ENCODE measurements at places on chromosomes 16 and 17.

GRCh38 chr16:87706278-87707000 is 59.3 kb downstream of the KLHDC4 start:
- peak; percentile 68 for DNase-seq

- DNase-seq = no peak
Measured at GRCh38 chr16:82300374-82300951, 130.4 kb upstream of the MPHOSPH6 start.

DNA sequence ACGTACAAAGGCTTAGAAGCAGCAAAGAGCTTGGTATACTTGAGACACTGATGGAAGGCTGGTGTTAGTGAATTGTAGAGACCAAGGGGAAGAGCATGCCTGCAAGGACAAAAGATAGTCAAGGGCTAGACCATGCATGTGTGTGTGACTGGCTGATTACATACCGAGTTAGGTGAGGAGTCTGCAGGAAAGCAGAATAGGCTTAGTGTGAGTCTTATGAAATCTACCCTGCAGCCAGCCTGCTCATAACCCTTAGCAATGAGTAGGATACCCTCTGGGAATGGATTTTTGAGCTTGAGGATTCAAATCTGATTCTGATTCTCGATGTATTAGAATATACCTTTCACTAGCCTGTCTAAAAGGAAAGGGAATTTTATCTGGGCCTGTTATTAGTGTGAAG is 77.0 kb downstream of the TANGO6 start:
- DNase-seq = no peak

- DNase-seq = peak; percentile 10
Measured at GRCh38 chr17:78058001-78058400, 70.6 kb downstream of the TMC6 start.

GRCh38 chr16:71311553-71312158 is 22.5 kb upstream of the CMTR2 start:
- peak; percentile 17 for DNase-seq

- no peak for DNase-seq
Measured at GRCh38 chr16:839643-840408, 39.3 kb upstream of the GNG13 start.

DNA sequence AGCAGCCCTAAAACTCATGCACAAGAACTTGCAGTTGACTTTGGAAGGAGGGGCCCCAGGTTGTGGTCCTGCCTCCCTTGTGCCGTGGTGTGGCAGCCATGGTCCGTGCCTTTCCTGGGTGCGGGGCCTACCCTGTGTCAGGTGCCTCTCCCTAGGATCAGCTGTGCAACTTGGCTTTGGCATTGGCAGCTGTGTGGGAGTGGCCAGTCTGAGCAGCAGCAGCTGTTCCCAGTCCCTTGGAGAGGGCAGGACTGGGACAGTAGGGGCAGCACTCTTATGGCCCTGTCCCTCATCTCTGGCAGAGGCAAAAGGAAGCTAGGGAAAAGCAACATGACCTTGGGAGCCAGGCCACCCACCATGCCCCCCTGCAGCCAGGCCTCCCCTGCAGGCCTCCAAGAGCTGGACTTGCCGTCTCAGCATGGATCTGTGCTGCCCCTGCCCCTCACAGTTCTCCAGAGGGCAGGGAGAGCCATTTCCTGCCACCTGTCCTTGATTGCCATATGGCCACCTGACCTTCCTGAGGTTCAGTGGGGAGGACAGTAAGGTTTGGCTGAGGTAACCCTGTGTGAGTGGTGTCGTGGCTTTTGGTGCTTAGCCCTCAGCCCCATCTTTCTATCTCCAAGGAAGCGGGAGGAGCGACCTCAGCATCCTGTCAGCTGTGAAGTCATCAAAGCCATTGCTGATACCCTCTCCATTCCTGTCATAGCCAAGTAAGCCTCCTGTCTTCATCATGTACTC is 15.5 kb upstream of the NFATC3 start:
- DNase-seq = no peak

DNA sequence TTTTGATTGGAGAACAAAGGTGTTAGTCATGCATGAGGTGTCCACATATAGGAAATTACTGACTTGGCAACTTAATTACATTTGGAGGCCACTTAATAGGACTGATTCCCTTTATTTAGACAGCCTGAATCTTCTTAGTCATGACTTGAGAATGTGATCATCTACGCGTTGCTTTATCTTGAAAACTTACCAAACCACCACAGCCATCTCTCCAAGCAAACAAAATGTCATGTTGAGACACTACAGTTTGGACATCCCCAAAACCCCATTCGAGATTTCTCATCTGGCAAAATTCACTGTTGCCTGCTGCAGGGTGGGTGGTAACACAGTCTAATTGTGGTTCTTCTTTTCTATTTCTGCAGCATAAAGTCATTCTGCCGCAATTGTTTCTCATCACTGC is 176.5 kb upstream of the CDH5 start:
- DNase-seq = no peak

DNA sequence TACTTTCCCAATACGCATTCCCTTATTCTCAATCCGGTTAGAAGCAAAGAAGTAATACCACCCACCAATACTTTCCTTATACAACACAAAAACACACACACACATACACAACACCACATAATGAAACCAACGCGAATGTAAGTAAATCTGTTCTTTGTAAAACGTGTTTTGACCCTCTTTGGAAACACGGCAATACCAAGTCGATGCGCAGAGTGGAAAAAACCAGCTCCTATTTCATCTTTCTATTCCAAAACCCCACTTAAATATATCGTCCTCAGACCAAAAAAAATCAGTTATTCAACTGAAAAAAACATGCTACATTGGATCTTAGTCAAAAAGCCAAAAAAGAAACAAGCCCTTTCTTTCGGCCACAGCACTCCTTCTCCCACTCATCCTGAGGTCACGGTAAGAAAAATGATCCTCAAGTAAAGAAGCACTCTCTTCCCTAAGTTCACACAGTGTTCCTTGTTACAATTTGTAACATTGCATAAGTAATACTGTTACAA is 31.0 kb upstream of the ARL4D start:
- DNase-seq = peak; percentile 90

GRCh38 chr17:49494399-49494985 is 601 bp upstream of the NGFR start:
- no peak for DNase-seq

DNA sequence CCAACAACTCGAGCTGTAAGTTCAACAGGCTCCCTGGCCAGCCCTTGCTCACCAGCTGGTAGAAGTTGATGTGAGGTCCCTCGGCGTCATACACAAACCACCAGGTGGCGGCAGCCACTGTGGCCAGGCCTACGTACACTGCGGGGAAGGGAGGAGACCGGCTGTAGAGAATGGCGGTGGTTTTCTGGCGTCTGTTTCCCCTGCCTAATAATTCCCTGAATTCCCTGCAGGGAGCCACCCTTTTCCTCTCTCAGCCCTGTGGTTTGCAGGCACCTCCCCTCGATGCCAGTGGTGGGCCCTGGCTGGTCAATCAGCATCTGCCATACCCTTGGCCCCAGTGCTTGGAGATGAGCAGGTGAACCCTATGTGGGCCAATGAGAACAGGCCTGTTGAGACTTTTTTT is 18.9 kb upstream of the P2RX1 start:
- peak; percentile 52 for DNase-seq

- no peak for DNase-seq
Measured at GRCh38 chr17:55768936-55769624, 18.2 kb downstream of the PCTP start.

GRCh38 chr16:72092832-72093447 is 480 bp downstream of the TXNL4B start:
- DNase-seq = no peak

- no peak for DNase-seq
Measured at GRCh38 chr17:79945591-79946255, 89.9 kb downstream of the TBC1D16 start.

- DNase-seq = no peak
Measured at GRCh38 chr17:19418251-19418992, 7.4 kb downstream of the RNF112 start.

DNA sequence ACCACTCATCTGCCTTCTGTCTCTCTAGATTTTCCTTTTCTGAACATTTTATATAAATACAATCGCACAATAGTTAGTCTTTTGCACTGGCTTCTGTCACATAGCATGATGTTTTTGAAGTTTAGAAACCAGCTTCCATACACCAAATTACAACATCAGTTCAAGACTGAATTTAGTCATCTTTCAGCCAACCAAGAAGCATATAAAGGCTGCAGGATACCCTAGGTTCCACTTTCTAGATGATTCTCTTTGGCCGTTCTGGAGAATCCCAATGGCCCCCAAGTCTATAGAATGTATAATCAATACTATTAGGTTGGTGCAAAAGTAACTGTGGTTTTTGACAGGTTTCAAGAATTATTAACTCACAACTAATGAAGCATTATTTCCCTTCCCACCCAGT is 19.4 kb downstream of the SCPEP1 start:
- no peak for DNase-seq

DNA sequence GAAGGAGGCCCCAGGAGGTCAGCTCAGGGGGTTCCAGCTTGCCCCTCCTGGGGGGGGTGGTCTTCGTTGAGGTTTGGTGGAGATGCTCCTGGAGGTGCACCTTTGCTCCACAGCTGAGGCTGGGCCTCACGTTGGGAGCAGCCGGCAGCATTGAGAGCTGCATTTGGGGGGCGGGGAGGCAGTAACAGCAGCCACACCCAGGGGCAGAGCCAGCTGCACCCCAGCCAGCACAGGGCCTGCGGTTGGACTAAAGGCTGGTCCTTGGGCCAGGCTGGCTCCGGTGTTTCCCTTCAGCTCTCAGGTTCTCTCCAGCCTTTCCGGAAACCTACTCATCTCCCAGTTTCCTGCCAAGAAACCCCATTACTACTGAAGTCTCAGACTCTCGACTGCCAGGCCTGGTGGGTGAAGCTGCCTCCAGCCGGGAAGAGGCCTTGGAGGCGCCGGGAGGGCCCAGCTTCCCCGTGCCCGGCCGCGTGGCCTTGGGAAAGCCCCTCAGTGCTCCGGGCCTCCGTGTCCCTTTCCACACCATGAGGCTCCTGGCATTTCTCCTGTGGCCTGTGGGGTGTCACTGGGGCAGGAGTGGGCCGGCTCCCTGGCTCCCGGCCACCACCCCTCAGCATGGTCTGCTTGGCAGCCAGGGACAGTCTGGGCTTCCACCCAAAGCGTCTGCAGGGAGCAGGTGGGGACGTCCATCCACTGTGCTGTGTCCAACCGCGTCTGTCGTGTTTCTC is 14.0 kb upstream of the BAIAP2 start:
- no peak for DNase-seq

DNA sequence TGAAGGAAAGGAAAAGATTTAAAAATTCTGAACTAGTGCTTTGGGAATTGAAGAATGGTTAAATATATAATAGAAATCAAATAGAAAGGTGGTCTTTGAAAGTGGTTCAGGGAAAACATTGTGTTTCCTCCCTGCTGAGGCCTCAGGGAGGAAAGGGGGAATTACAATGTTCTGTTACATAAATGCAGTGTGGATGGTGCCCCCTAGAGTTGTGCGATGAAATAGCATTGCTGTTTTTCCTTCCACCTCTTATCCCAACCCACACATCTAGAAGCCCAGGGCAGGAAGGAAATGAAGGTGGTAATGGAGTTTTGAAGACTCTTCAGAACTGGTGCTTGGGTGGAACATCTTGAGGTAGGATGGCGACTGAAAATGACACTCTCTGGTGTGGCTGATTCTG is 6.4 kb upstream of the TOX3 start:
- no peak for DNase-seq

GRCh38 chr17:28272166-28272565 is 46.8 kb upstream of the TMEM97 start:
- DNase-seq = no peak

DNA sequence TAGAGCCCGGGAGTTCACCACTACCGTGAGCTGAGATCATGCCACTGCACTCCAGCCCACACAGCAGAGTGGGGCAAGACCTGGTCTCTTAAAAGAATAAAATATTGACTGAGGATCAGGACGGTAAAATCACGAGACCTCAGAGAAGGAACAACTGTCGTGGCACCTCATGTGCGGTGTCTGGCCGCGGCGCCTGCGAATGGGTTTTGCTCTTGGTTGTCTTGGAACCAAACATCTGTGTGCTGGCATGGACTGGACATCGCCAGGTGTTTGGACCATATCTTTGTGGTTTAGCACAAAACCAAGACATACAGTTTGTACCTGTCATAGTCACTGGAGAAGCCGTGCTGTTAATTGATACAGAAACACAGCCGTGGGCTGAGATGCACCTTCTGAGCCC is 212.9 kb upstream of the CHMP6 start:
- no peak for DNase-seq

DNA sequence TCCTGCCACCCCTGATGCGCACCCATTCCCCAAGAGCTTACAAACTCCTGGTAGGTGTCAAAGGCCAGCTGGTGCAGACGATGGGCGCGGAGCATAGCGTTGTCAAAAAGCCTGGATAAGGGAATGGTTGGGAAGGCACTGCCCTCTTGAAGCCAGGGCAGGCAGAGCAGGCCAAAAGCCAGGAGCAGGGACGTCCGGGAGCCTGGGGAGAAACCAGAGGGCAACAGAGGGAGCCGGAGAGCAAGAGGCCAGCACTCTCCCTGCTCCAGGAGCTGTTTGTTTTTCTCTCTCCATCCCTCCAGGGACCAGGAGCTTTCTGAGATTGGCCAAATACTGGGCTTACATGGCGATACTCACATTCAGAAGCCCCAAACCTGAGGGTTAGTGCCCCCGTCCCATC is 334 bp downstream of the GH1 start:
- DNase-seq = no peak

DNA sequence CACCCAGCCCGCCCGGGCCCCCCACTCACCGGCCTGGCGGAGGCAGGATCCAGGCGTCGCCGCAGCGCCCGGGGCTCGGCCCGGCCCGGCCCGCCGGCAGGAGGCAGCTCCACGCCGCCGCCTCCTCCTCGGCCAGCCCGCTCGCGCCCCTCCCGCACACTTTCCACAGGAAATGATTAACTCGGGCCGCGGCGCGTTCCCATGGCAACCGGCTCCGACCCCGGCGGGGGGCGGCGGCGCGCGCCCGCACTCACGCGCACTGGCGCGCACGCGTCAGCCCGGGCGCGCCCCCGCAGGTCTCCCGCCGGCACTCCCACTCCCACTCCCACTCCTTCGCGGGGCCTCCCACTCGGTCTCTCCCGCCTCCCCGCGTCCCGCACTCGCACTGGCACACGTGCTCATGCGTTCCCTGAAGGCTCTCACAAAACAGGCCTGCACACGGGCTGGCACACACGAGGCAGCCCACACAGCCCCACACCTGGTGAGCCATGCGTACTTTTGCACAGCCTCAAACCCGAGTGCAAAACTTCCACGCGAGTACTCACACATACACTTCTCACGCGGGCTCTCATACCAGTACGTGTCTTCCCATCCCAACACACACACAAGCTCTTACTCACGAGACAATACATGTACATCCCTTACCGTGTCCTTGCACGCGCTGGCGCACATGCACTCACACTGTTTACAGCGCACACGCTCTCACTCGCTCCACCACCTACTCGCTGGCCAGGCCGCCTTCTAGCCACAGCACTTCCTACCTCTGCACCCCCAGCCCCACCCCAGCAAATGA is at the start of gene KIFC3:
KIFC3 (minus strand) TSS at position 151 of the 793 bp plus-strand sequence. CDS start 4,248 bp downstream, outside the sequence.
- DNase-seq = no peak

Measured in NCI-H2081 (cell line).